ENCODE measurements at places on chromosomes 1 and 21.

GRCh38 chr1:20348326-20348915, 57.7 kb downstream of the VWA5B1 start:
- no peak for DNase-seq

DNA sequence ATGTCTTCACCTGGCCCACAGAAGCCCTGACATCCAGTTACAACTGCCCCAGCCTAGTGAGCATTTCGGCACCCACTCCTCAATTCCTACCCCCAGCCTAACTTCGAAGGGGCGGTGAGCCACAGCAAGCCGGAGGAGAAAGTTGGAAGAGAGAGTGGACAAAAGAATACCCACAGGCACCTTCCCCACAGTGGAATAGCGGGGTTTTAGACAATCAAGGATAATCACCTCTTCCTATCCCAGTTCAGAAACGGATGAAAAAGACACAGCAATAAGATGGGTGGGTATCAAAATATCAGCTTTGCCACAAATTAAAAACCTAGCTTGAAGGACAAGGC, 1.3 kb upstream of the LSS start:
- no peak for DNase-seq

GRCh38 chr1:98677288-98677687, 15.8 kb downstream of the SNX7 start:
- no peak for DNase-seq

DNA sequence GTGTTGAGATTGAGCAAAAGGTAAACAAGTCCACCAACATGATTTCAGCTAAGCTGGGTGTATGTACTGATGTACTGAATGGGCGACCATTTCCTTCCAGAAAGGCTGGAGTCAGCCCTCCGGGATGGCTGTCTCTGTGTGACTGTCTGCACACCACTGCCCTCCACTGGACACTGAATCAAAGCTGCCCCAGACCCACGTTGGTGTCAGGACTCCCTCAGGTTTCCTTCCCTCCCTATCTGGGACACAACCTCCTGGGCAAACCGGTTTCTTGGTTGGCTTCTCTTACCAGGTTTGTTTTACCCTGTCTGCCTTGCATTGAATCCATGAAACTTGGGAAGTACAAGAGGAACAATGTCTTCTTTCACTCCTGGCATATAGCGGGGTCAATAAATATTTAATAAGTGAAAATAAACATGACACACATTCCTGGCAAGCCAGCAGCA, 5.3 kb upstream of the SRP9 start:
- DNase-seq: peak; percentile 28

GRCh38 chr1:31643976-31644559, 608 bp downstream of the PEF1 start:
- no peak for DNase-seq

DNA sequence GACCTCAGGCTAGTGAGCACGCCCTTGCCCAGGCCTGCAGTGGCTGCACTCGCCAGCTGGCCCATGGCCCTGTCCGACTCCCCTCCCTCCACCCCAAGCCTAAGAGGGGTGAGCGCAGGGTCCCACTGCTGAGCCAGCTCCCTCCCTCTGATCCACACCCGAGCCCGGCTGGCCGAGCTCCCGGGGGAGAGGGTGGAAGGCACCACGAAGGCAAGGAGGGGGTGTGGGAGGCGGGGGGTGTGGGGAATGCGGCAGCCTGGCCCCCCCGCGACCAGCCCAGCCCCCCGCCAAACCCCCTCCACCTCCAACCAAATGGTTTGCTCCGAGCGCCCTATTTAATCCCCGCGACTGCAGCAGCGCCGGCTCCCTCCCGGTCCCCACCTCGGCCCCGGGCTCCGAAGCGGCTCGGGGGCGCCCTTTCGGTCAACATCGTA, at the start of gene CADM3:
CADM3 (plus strand) TSS at position 362 of the 434 bp plus-strand sequence. CDS start 151 bp downstream, outside the sequence.
- no peak for DNase-seq

- no peak for DNase-seq
Observed at GRCh38 chr21:15172963-15173362, 108.2 kb upstream of the NRIP1 start.

DNA sequence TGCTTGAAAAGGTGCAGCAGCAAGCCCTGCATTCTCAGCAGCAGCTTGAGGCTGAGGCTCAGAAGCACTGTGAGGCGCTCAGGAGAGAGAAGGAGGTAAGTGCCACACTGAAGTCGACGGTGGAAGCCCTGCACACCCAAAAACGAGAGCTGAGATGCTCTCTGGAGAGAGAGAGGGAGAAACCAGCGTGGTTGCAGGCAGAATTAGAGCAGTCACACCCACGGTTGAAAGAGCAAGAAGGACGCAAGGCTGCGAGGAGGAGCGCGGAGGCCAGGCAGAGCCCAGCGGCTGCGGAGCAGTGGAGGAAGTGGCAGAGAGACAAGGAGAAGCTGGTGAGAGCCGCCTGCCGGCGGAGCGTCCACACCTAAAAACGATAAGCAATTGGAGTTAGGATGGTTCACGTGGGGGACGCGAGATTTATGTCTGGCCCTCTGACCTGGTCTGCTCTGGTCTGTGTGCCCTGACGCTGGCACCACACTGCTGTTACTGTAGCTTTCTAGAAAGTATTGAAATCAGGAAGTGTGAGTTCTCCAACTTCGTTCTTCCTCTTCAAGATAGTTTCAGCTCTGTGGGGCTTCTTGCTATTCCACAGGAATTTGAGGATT, 26.7 kb upstream of the DIP2A start:
- DNase-seq: no peak

DNA sequence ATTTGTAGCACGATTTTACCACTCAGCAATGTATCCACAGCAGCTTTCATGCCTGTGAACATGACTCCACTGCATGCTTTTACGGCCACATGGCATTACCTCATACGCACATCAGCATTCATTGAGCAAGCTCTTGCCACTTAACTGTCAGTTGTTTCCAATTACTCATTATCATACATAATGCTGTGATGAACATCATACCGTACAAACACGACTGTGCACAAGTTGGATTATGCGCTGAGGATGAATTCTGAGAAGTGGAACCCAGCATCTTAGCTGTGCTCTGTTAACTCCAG, 9.6 kb downstream of the UMODL1 start:
- no peak for DNase-seq

DNA sequence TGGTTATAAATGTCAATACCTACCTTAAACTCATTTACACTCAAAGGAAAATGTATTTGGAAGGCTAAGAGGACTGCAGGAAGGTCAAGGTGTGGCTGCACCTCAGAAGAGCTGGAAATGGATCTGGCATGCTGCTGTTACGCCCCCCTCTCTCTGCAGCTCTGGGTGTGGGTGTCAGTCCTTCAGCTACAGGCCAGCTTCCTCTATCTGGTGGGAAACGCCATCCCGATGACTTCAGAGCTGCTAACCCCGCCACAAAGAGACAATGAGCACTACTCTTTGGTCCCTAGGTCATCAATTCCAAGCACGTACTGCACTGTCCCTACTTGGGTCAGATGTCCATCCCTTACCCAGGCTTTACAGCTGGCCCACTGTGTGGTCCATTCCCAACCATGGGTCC, 74.2 kb downstream of the TEX35 start:
- DNase-seq: no peak
